ENCODE measurements at places on chromosomes 2 and 18. TPM values are rescaled to one million over a fixed set of nuclear protein-coding genes. Genes with fewer than 3 reads are reported as not detected.

The HOXD13 gene
- total RNA-seq = not detected

The ALLC gene
- total RNA-seq = not detected

The ANKRD44 gene
- total RNA-seq = 75.0 TPM

The SP9 gene
- total RNA-seq = not detected

The POMC gene
- 4.4 TPM for total RNA-seq

DNA sequence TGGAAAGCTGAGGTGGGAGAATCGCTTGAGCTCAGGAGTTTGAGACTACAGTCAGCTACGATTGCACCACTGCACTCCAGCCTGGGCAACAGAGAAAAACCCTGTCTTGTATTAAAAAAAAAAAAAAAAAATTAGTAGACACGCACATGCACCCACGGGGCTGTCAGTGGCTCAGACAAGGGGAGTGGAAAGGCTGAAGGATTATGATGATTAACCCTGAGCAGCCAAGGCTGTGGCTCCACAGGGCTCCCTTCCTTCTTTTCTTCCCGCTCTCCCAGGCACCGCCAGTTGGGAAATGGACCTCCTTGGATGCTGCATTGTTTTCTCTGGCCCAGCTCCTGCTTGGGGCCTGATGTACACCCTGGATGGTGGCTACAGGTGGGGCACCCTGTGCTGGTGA is 49.0 kb upstream of the RAB6C start:
- DNase-seq = no peak

GRCh38 chr18:13235981-13236380 is 17.4 kb downstream of the LDLRAD4 start:
- no peak for DNase-seq

- no peak for DNase-seq
Observed at GRCh38 chr2:239039479-239039861, 191.6 kb downstream of the TWIST2 start.

The BOLL gene
- not detected for total RNA-seq

The FHOD3 gene
- total RNA-seq = not detected

DNA sequence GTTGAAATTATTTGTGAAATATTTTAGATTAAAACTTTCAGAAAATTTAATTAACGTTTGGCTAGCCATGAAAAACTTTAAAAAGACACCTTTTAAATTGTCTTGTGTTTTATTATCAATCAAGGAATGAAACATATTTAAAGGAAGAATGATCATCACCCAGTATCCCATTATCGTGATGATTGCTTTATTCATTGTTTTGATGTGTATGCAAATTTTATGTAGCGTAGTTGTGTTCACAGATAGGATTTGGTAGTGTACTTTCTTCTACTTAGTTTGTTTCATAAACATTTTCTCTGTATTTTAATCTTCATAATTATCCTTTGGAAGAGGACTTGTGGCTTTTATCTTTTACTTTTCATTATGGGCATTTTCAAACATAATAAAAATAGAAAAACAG is 7.8 kb downstream of the GRHL1 start:
- DNase-seq = no peak

- no peak for DNase-seq
Observed at GRCh38 chr2:207015901-207016300, 76.6 kb downstream of the CPO start.

The SLC35F5 gene
- total RNA-seq = 18.6 TPM

DNA sequence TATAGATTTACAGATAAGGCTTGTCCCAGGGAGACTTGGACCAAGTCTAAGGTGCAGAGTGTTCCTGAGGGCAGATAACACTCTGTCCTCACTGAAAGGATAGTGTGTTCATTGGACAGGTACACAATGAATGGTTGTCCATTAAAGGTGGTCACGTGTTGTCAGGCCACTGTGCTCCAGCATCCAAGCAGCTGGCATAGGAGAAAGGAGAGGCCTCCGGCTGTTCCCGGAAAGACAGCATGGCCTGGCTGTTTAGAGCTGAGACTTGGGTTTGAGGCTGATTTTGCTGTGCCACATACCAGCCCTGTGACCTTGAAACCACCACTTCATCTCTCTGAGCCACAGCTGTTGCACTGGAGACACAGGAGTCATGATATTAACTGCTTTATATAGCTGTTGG is 19.6 kb upstream of the SULT1C3 start:
- no peak for DNase-seq

DNA sequence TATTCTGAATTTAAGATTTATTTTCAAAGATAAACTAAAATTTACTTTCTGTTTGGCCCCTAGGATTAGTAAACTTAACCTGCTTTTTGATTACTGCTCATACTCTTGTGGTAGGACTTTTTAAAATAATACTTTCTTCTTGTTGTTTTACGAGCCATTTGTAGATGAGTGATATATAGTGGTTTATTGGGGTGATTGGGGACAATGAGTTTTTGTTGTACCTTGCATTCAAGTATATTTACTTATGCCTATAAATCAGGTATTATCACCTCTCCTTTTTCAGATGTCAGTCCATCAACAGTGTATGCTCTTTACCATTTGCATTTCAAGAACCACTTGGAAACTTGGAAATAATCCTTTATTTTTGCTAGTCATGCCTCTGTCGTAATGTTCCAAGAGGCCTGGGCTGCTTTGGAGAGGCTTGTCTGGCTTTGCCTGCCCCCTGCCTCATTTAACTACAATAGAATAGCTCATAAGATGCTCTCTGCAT is 131.3 kb downstream of the COMMD1 start:
- DNase-seq = no peak

DNA sequence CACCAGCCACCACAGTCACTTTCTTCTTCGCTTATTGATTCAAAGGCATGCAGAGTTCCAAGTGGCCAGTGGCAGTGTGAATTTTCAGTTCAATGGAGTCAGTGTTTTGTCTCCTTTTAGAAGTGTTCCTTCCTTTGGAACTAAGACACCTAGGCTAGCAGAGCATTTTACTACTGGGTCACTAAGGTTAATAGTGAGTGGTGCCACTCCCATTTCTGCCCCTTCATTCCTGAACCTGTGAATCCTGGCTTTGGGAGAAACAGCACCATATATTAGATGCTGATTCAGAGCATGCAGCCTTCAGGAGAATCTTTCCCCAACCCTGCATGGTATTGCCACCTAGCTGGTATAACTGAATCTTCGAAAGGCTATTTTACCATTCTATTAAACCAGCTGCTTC is 312.7 kb downstream of the HRH4 start:
- no peak for DNase-seq

- DNase-seq = no peak
Observed at GRCh38 chr18:39523281-39523680, 1957.7 kb upstream of the CELF4 start.

DNA sequence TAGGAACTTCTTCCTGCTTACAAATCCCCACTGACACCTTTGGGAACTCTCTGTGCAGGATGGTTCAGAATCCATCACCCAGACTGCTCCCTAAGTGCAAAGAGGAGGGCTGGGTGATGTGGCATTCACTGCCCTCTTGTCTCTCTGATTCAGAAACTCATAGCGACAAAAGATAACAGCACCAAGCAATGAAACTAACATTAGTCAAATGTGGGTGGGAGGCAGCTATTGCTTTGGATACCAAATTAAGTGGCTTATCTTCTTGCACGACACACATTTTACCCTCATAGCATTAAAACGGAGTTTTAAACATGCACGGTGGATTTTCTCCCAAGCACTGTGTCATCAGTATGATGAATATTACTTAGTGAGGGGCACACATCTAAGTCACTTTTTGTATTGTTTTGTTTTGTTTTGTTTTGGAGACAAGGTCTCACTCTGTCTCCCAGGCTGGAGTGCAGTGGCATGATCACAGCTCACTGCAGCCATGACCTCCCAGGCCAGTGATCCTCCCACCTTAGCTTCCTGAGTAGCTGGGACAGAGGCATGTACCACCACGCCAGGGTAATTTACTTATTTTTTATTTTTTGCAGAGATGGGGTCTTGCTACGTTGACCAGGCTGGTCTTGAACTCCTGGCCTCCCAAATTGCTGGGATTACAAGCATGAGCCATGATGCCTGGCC is 40.9 kb upstream of the NEB start:
- no peak for DNase-seq

- no peak for DNase-seq
Observed at GRCh38 chr2:215780907-215781685, 232.3 kb downstream of the MREG start.

The INHBB gene
- 0.16 TPM for total RNA-seq

DNA sequence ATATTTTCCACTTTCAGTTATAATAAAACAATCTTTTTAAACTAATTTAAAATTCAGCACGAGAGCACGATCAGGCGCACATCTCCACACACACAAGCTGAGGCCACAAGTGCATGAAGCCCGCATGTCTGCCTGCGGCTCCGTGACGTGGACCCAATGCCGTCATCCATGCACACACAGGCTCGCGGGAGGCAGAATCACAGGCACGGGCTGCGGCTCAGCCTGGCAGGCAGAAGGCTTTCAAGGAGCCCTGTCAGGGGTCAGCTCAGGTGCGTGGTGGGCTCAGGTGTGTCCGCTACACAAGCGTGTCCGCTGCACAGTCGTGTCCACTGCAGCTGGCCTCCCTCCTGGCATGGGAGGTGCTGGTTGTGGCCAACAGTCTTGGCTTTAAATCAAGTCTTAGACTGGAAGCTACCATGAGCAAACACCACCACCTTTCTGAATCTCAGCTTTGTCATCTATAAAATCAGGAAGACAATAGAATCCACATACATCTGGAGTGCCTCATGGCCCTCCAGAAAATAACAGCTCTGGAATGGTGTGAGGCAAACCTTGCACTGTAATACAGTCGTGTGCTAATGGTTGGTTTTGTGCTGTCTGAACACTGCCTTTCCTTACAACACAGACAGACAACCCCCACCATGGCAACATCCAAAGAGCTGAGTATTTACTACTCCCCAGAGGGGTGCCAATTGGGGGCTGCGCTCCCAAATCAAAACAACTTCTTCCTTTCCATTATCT is 210.1 kb downstream of the NDUFA10 start:
- DNase-seq = no peak

Data from activated T-cell treated with anti-CD3 and anti-CD28 coated beads, Interleukin-2, amount 50 U/mL, for 4 hours (primary cell).